Vagina (tissue), 2 donors: ENCODE measurements at places on chromosomes 2 and 18. TPM values are rescaled to one million over a fixed set of nuclear protein-coding genes. Genes with fewer than 3 reads are reported as not detected.

DNA sequence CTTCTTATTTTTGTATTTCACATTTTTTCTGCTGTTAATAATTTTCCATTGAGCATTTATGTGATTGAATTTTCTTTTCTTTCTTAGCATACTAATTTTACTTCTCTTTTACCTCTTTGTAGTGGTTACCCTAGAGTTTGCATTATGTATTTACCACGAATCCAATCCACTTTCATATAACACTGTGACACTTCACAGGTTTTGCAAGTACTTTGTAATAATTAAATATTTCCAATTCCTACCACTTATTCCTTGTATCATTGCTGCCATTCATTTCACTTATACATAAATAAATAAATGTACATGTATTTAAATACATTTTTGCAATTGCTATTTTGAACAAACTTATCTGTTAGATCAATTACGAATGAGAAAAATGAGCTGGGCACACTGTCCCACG, 110.8 kb downstream of the TGIF1 start:
- no peak for DNase-seq

Gene TYMS
- 11.3 TPM for total RNA-seq

GRCh38 chr18:78953566-78953965, 26.1 kb upstream of the SALL3 start:
- DNase-seq = no peak

Gene NCKAP5
- total RNA-seq = 8.8 TPM
